ENCODE measurements at places on chromosomes 16 and 17.

GRCh38 chr16:70473446-70474319, 19.3 kb downstream of the FCSK start:
- no peak for DNase-seq

- DNase-seq = no peak
These were observed 1.3 kb downstream of the SLX4 start for GRCh38 chr16:3609895-3610697.

DNA sequence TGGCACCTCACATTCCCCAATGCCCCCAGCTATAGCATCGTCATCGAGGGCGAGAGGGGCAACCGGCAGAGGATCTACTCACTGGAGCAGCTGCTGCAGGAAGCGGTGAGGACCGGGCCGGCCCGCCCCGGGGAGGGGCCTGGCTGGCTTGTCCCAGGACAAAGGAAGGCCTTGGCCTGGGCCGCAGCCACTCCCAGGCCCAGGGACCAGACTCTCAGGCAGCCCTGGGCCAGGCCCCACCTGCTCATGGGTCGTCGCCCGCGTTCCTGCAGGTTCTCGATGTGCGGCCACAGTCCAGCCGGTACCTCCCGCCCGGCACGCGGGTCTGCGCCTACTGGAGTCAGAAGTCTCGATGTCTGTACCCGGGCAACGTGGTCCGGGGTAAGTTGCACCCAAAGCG, 53.4 kb downstream of the ACTG1 start:
- DNase-seq = no peak

DNA sequence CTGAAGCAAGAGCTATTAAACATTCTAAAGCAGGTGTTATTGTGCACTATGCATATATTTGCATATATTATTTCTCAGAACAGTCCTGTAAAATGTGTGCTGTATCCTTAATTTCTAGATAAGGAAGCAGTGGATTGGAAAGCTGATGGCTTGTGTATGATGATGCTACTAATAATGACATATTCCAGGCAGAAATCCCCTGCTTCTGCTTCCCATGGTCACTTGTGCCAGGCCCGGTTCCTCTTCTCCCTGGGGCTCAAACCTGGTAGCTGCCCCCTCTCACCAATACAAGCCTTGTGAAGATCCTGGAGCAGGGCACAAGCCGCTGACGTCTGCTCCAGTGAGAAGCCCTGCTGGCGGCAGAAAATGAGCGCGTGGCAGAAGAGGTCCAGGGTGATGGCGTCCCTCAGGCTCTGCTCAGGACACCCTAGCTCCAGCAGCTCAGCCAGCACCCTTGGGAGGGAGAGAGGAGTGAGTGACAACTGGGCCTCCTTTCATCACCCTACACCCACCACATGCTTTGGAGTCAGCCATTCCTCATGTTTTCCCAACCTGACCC, 1.8 kb downstream of the CFAP119 start:
- DNase-seq = no peak

GRCh38 chr17:58520843-58521430, 6.5 kb upstream of the MTMR4 start:
- no peak for DNase-seq
